Nephron progenitor cell (in vitro differentiated cells): ENCODE measurements at places on chromosomes 6 and 20.

- peak; percentile 77 for DNase-seq
Measured at GRCh38 chr6:7542065-7542873, 798 bp downstream of the DSP start.

GRCh38 chr20:6884114-6884513, 116.6 kb downstream of the BMP2 start:
- no peak for DNase-seq

GRCh38 chr6:90178384-90178855, 118.2 kb downstream of the BACH2 start:
- DNase-seq: no peak

DNA sequence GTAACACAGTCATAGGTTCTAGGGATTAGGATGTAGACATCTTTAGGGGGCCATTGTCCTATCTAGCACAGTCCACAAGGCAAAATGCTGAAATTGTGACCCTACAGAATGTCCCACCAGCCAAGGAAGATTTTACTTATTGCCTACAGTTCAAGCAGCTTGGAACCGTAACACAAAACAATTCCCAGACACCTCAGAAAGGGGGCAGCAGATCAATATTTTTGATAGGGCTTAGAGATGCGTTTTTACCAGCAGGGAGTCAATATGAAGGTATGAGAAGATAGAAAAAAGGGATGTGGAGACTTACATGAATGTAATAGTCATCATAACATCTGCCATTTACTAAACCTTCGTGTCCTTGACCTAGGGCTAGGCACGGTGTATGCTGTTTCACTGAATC, 81.0 kb downstream of the TMEM170B start:
- DNase-seq: no peak

- peak; percentile 65 for DNase-seq
Measured at GRCh38 chr6:157667211-157668008, 155.6 kb upstream of the SNX9 start.

GRCh38 chr6:166308769-166309589, 787 bp upstream of the PRR18 start:
- DNase-seq: no peak

DNA sequence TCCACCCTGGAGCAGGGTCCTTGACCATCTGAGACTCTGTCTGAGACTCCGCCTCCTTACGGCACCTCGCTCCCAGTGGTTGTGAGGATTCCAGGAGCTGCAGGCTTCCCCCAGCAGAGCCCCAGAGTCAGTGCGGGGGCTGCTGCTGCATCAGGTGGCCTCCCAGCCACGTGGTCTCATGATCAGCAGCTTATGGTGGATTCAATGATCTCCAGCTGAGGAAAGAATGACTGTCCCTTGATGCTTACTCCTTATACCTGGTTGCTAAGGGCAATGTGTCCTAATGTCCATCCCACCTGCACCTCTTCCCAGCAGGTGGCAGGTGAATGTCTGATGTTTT, 40.0 kb downstream of the SLC22A1 start:
- DNase-seq: no peak

- DNase-seq: no peak
Measured at GRCh38 chr6:31495580-31495979, 2.4 kb upstream of the MICB start.

- no peak for DNase-seq
Measured at GRCh38 chr6:14950103-14950969, 295.5 kb upstream of the JARID2 start.
